ENCODE measurements at places on chromosomes 2 and 18.

DNA sequence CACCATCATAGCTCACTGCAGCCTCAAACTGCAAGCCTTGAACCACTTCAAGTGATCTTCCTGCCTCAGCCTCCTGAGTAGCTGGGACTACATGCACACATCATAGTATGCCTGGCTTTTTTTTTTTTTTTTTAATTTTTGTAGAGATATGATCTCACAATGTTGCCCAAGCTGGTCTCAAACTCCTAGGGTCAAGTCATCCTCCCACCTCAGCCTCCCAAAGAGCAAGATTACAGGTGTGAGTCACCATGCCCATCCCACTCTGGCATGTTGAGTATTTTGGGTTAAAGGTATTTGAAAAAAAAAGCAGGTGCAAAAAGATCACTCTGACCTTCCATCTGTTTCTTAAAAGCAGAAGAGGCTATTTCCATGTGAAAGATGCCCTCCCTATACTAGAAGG lies 86.4 kb upstream of the FZD7 start:
- no peak for DNase-seq

DNA sequence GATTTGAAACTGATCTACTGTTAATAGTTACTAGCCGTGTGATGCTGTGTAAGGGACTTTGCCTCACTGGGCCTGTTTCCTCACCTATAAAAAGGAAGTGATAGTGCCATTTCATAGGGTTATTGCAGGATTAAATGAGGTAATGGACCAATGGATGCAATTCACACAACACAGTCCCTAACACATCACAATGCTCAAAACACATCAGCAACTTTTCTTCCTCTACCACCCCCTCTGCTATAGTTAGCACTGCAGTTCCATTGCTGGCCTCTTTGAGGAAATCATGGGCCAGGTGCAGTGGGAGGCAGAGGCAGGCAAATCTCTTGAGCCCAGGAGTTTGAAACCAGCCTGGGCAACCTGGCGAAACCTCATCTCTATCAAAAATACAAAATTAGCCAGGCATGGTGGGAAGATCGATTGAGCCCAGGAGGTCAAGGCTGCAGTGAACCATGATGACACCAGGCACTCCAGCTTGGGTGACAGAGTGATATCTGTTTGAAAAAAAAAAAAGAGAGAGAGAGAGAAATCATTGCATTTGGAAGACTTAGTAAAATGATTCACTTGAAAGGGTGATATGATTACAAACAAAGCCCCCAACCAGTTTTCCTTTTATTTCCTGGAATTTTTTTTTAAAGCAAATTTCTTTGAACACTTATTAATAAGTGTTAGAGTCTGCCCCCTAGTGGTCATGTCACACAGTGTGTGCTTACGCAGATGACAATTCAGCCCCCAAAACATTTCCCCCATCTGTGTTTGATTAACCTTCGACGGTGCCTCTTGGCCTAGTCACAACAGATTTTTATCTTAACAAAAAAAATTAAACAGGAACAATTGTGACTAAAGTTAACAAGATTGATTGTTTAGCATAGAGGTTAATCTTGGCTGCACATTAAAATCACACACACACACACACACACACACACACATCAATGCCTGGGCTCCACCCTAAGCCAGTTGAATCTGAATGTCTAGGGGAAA lies 88.6 kb upstream of the BCL11A start:
- peak; percentile 28 for DNase-seq

- no peak for DNase-seq
Measured at GRCh38 chr2:197327472-197328098, 17.0 kb upstream of the ANKRD44 start.

DNA sequence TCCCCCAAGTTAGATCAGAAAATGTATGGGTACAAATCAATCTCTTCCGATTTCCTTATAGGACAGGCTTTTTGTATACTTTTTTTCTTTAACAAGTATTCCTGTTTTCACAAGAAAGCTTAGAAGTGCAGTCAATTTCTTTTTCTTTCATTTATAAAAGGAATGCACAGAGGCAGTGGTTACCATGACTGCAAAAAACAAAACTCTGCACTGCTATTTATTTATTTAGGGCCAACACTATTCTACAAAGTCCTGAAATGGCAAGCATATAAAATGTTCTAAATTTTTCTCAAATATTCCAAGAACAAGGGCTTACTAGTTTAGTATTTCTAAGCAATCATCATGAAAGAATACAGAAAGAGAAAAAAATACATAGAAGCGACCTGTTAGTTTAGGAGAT lies 22.2 kb downstream of the ATAD2B start:
- peak; percentile 18 for DNase-seq

DNA sequence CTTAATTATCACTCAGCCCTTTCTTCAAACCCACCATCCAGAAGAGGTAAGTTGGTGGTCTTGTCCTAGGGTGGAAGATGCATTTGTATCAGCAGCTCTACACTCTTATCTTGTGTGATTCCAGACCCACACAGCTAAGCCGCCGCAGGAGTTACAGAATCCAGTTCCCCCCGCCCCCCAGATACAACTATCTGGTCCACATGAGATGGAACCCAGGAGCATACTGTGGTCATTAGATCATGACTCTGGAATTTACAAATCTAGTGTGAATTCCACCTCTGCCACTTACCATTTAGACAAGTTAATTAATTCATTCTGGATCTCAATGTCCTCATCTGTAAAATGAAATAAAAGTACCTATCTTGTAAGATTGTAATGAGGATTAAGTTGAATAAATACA lies 486.4 kb downstream of the BCL11A start:
- DNase-seq: no peak

- DNase-seq: no peak
Measured at GRCh38 chr2:208386541-208386940, 20.1 kb upstream of the PTH2R start.

DNA sequence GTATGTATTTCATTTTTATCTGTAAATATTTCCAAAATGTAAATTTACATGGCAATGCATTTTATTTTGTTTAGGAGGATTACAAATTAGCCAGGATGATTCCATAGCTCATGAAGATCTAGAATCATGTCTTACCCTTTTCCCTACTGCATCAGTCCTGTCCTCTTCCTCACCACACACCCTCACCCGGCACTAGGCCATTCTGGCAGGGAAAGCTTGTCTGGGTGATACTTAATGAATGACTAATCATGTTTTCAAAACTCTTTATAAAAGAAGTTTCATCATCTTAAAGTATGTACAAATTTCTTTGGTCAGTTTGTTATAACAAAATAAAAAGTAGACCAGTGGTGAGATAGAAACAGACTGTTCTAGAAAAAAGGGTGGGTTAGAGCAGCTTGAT lies 283.3 kb upstream of the VWC2L start:
- peak; percentile 70 for DNase-seq

Data from AG08395 (cell line).